Cardiac septum (tissue), 1 donor: ENCODE measurements at places on chromosomes 2 and 18. TPM values are rescaled to one million over a fixed set of nuclear protein-coding genes. Genes with fewer than 3 reads are reported as not detected.

The MFSD2B gene
- not detected for total RNA-seq

The COA5 gene
- total RNA-seq, result 28.3 TPM

The SERPINB3 gene
- not detected for total RNA-seq

The RNF149 gene
- total RNA-seq, result 22.1 TPM

The DRC1 gene
- total RNA-seq, result 0.13 TPM

The LYG2 gene
- not detected for total RNA-seq

The CCBE1 gene
- total RNA-seq, result 0.05 TPM

The DNER gene
- total RNA-seq, result 1.00 TPM
